Hematopoietic multipotent progenitor cell treated with erythropoietin and hydrocortisone succinate and interleukin-3 and kit ligand, for 6 days (in vitro differentiated cells): ENCODE measurements at places on chromosomes 5 and 9.

GRCh38 chr9:78074385-78075291 is 43.0 kb upstream of the GNAQ start:
- peak; percentile 20 for DNase-seq

GRCh38 chr5:14545862-14546261 is 35.7 kb upstream of the OTULINL start:
- no peak for DNase-seq

DNA sequence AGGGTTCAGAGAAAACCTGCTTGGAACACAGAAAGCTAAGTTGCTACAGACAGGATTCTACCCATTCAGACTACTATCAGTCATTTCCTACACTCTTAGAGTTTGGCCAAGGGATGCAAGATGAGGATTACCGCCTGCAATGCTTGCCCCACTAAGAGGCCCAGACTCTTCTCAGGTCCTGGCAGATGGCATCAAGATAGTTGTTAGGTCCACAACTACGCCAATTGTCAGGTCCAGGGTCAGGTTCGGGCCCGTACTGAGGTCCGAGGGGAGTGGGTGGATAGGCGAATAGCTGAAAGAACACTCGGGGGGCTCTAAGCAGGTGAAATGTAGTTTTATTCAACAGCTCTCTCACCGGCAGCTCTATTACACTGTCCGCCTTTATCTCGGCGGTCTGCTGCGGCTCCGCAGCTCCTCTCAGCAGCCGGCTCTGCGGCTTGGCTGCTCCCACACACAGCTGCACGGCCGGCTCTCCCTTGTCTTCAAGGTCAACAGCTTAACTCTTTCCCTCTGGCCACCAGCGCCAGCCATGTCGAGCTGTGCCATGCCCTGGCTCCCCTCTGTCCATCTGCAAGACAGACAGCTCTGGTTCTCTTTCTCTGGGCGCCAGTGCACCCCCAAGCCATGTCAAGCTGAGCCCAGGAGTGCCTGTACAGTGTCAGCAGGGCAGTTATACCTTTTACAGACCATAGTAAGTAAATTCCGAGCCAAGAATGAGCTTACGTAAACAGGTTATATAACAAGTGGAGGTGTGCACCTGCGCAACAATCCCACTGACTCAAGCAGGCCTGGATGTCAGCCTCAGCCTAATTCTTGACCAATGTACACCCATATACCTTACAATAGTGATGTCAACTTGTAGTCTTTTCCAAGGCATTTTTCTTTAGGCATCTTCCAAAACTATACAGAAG is 24.0 kb downstream of the ENC1 start:
- DNase-seq = no peak

- no peak for DNase-seq
These were observed 72.6 kb upstream of the PUM3 start for GRCh38 chr9:2916382-2916985.

DNA sequence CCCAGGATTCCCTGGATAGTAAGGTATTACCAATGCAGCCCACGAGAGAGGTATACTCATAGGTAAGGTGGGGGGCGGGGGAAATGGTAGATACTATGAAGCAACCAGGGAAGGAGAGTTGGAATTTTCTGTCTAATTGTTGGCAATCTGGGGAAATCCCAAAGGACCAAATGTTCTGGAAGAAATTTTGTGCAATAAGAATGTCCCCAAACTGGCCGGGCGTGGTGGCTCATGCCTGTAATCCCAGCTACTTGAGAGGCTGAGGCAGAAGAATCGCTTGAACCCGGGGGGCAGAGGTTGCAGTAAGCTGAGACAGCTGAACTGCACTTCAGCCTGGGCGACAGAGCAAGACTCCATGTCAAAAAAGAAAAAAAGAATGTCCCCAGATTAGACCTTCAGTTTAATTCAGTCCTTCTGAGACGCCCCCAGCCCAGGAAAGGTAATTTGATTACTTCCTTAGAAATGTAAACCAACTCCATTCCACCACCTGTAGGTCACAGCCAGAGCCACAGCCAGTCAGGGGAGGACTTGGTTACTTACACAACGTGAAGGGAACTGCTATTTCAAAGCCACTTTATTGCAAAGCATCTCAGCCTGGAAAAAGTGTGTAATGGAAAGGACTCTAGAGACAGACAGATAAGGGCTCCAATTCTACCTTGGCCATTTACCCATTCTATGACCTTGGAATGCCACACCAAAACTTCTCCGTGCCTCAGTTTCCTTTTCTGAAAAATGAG is 50.0 kb upstream of the KLF4 start:
- DNase-seq = no peak

- DNase-seq = no peak
These were observed 199.6 kb upstream of the DAB2 start for GRCh38 chr5:39624268-39624886.

- DNase-seq = no peak
These were observed 55.6 kb upstream of the MELK start for GRCh38 chr9:36517131-36517530.

- DNase-seq = no peak
These were observed 4.8 kb downstream of the GAS1 start for GRCh38 chr9:86942281-86943200.

DNA sequence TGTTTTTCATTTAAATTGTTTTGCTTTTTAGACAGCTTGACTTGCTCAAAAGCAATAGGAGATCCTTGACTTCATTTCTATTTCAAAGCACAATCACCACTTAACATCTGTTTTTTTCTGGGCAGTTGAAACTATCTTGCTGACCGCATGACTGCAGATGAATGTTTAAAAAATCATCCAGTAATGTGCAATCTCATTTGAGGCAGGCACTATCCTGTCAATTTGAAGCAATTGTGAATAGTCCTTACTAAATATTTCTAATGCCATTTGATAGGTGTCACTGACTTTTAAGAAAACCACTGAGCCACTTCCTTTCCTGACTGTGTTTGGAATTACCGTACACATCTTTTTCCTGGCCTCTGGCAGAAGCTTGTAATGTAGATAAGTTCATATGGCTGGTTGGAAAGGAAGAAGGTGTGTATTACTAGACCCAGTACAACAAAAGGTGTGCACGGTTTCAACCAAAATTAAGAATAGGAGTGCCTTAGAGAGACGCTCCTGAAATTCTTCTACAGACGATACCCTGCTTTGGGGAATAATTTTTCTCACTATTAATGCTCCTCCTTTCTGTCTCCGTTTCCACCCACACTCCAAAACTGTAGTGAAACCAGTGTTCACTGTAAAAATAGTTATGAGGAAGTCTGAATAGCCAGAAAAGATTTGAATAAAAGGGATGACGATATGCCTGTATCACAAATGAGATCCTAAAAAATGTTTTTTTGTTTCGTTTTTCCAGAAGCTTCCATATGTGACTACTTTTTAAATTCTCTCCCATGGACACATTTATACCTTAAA is 136.7 kb upstream of the MOCS2 start:
- peak; percentile 89 for DNase-seq

DNA sequence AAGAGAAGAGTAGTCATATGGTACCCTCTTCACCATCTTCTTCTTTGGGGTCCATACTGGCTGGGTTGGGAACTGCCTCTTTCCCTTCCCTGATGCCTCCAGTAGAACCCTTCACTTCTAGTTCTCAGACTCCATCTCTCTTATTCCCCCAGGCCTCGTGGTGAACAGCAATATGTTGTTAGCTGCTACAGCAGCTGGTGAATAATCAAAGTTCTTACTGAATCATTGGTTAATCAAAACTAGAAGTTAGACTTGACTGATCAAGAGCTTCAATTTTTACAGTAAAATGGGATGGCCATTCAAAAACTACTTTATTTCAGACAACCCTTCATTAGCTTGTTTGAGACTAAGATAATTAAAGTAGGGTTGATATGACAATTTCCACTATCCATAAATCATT is 190.9 kb upstream of the GNA14 start:
- DNase-seq = no peak

DNA sequence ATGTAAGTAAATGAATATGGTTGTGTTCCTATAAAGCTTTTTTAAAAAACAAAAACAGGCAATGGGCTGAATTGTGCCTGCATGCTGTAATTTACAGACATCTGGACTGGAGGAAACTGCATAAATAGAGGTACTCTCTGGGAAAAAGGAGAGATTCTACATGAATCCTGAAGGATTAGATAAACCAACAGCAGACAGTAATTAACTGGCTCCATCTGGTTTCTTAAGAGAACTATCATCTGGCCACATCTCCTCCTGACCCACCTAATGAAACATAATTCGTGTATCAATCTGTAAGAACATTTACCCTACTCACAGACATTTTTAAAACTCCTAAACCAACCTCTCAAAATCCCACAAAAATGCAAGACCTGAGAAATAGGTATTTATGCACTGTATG is 528.1 kb upstream of the ST8SIA4 start:
- no peak for DNase-seq

GRCh38 chr5:59116231-59116865 is 533.5 kb downstream of the RAB3C start:
- DNase-seq = no peak

DNA sequence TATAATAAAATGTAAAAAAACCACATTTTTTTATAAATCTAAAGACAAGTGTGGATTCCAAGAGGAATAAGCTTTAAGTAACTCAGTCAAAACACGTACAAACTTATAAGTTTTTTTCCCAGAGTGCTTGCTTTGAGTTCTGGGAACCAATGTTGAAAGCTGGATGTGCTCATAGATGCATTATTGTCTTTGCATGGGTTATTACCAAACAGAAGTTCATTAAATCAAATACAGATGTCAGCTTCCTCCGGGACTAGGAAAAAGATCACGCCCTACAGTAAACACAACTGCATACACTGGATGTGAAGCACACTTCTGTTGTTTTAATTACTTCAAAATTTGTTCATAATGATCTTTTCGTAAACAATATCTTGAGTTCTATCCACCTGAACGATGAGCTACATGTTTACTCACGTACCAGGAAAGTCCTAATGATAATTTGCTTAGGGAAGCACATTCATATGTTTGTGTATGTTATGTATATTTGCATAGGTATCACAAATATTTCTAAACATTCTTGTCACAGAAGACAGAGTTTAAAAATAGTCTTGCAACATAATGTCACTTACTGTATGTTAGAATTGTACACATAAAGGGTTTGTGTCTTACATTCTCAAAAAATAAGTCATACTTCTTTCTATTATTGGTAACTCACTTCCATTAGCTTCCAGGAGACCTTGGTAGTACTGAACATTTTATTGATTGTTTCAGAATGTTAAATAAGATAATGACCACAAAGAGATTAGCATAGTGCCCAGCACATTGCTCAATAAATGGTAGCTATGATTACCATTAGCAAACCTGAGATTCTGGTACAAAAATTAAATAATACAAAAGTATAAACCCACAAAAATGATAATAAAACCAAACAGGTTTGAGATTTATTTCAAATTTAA is 427.4 kb downstream of the CETN3 start:
- no peak for DNase-seq

- DNase-seq = no peak
These were observed 1.5 kb downstream of the C5 start for GRCh38 chr9:121048618-121049017.

GRCh38 chr5:136202469-136203205 is 9.7 kb upstream of the SMIM32 start:
- DNase-seq = no peak

GRCh38 chr5:124515497-124516245 is 230.8 kb downstream of the ZNF608 start:
- DNase-seq = no peak

DNA sequence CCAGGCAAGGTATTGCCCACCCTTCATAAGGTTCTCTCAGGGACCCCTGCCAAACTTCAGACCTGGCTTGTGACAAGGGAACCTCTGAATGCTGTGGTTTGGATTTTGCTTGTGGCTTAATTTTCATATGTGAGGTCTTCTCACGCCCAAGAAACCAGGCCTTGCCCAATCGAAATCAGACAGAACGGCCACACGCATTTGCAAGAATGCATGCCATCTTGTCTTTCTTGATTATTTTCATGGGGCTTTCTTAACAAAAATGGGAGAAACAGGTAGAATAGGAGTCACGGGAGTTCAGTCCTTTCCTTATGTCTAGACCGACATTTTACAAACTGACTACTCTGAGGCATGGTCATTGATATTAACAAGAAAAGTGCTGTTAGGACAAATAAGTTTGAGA is 170.2 kb upstream of the PAPPA start:
- no peak for DNase-seq

DNA sequence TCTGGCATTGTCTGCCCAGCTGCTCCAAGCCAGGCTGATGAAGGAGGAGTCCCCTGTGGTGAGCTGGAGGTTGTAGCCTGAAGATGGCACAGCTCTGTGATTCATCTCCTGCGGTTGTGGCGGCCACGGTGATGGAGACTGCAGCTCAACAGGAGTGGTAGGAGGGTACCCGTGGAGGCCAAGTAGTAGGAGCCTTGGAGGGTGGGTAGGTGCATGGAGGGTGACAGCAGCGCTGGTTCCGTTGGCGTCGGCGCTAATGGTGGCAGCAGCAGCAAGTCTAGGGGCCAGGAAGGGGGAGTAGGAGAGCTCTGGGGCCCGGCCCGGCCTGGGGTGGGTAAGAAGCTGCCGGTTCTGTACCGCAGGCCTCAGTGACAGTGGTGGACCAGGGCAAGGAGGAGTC is 22.4 kb upstream of the TRIM52 start:
- DNase-seq = no peak

DNA sequence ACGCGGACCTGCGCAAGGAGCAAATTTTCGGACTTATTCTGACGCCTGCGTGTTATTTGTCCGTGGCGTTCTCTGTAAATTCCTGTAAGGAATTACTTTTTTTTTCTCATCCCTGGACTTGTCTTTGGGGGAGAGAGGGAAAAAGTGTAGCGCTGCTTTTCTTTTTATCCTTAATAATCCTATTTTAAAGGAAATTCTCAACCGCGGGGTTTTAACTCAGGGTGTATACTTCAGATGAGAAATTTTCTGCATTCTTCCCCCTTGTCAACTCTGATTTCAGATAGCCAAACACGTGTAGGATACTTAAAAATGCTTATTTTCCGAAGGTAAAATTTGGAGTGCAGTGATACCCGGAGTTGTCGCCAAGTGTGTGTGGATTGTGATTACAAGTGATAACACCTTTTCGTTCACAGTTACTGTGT is 853 bp downstream of the DCP2 start:
- DNase-seq = peak; percentile 49

DNA sequence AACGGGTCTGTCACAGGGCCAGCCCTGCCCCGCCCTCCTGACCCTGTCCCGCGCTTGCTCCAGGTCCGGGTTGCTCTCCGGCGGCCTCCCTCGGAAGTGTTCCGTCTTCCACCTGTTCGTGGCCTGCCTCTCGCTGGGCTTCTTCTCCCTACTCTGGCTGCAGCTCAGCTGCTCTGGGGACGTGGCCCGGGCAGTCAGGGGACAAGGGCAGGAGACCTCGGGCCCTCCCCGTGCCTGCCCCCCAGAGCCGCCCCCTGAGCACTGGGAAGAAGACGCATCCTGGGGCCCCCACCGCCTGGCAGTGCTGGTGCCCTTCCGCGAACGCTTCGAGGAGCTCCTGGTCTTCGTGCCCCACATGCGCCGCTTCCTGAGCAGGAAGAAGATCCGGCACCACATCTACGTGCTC is 4.2 kb downstream of the B4GALT7 start:
- no peak for DNase-seq
